ENCODE measurements at places on chromosomes 12 and 14. TPM values are rescaled to one million over a fixed set of nuclear protein-coding genes. Genes with fewer than 3 reads are reported as not detected.

Gene FAM181A
- not detected for total RNA-seq

Gene DHRS7
- 75.8 TPM for total RNA-seq

Gene SPTB
- 25.0 TPM for total RNA-seq

- DNase-seq, result no peak
Observed at GRCh38 chr12:64304571-64304970, 82.5 kb upstream of the KICS2 start.

Gene PZP
- 2.6 TPM for total RNA-seq

Measured in umbilical cord (tissue), 2 donors.